Colonic mucosa (tissue), 4 donors: ENCODE measurements at places on chromosomes 1 and 21. TPM values are rescaled to one million over a fixed set of nuclear protein-coding genes. Genes with fewer than 3 reads are reported as not detected.
A peak's percentile ranks its signal among the peaks of the same experiment; 100 is the strongest.

Gene ACTL8
- total RNA-seq: 0.13 TPM

Gene BRDT
- not detected for total RNA-seq

Gene SLC35D1
- 48.1 TPM for total RNA-seq

Gene KCND3
- 3.5 TPM for total RNA-seq

Gene KRTAP7-1
- not detected for total RNA-seq

Gene CRABP2
- total RNA-seq: 1.2 TPM

Gene CD1B
- not detected for total RNA-seq

Gene EEIG2
- 32.8 TPM for total RNA-seq

Gene UBE2U
- not detected for total RNA-seq

Gene RHEX
- total RNA-seq: 1.1 TPM

GRCh38 chr1:10967090-10967489, 45.4 kb upstream of the TARDBP start:
- H3K27ac ChIP-seq: no peak overlapping the region
- H3K27me3 ChIP-seq: no peaks in the 10 kb centered on the region
- H3K4me1 ChIP-seq: no peaks in the 10 kb centered on the region

- H3K4me1 ChIP-seq: no peaks in the 10 kb centered on the region
- H3K36me3 ChIP-seq: no peaks in the 10 kb centered on the region
- no peak overlapping the region for H3K4me3 ChIP-seq
- no peaks in the 10 kb centered on the region for H3K27me3 ChIP-seq
- peak overlapping the region; percentile 25 for H3K27ac ChIP-seq
Measured at GRCh38 chr1:109823543-109824348, 60.0 kb upstream of the EPS8L3 start.

GRCh38 chr1:225454733-225455132, 26.9 kb upstream of the LBR start:
- DNase-seq: no peak
- no peak overlapping the region for H3K4me3 ChIP-seq
- no peaks in the 10 kb centered on the region for H3K36me3 ChIP-seq
- no peaks in the 10 kb centered on the region for H3K27me3 ChIP-seq

- no peak overlapping the region for H3K27ac ChIP-seq
- DNase-seq: no peak
- H3K27me3 ChIP-seq: no peaks in the 10 kb centered on the region
- H3K4me1 ChIP-seq: no peaks in the 10 kb centered on the region
Measured at GRCh38 chr1:215131291-215131690, 48.8 kb downstream of the KCNK2 start.

DNA sequence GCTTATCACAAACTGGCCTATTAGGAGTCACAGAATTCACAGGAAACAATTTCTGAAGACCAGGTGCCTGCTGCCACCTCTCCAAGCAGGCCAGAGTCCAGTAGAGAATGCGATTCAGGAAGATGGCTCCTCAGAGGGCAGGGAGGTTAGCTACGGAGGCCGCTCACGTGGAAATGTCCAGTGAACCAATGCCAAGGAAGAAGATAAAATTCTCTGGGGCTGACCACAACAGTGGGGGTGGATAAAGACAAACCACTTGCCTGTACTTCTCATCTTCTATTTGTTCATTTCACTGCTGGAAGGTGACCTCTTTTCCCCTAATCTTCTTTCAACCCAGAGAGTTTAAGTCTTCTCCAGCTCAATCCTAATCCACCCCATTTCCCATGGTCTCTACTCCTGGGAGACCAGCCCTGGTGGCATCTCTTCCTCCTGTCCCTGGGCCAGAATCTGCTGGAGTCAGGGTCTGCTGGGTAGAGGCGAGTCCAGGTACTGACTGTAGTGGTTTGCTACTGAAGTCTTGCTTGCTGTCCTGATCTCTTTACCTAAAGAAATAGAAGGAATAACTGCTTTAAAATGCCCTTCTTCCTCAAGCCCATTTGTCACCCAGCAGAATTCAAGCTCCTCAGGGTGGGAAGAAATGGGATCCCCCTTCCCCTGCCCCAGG, 3.2 kb downstream of the PSRC1 start:
- no peak for DNase-seq
- no peaks in the 10 kb centered on the region for H3K36me3 ChIP-seq
- peaks cover 21% of the 10 kb centered on the region for H3K4me1 ChIP-seq
- no peaks in the 10 kb centered on the region for H3K27me3 ChIP-seq

DNA sequence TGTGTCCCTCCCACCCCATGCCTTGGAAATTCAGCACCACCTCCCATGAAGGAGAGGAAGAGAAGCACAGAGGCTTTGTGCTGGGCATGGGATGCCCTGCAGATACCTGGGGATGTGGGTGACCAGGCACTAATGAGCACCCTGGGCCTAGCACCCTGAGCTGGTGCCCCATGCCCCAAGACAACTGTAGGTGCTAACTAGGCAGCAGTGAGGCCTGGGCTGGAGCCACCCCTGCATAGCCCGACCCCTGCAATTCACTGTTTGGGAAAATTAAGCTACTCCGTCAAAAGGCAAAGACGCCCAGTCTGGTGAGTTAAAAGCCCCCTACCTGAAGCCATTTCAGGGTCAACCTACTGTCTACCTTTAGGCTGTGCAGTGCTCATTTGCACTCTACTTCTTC, 5.4 kb downstream of the KCNA2 start:
- no peaks in the 10 kb centered on the region for H3K36me3 ChIP-seq
- H3K27ac ChIP-seq: no peak overlapping the region
- peaks cover 14% of the 10 kb centered on the region for H3K27me3 ChIP-seq
- no peak for DNase-seq
- no peaks in the 10 kb centered on the region for H3K4me1 ChIP-seq

- no peak overlapping the region for H3K27ac ChIP-seq
- H3K27me3 ChIP-seq: no peaks in the 10 kb centered on the region
- no peak for DNase-seq
- H3K4me1 ChIP-seq: no peaks in the 10 kb centered on the region
Measured at GRCh38 chr1:82337635-82338034, 536.9 kb downstream of the ADGRL2 start.

DNA sequence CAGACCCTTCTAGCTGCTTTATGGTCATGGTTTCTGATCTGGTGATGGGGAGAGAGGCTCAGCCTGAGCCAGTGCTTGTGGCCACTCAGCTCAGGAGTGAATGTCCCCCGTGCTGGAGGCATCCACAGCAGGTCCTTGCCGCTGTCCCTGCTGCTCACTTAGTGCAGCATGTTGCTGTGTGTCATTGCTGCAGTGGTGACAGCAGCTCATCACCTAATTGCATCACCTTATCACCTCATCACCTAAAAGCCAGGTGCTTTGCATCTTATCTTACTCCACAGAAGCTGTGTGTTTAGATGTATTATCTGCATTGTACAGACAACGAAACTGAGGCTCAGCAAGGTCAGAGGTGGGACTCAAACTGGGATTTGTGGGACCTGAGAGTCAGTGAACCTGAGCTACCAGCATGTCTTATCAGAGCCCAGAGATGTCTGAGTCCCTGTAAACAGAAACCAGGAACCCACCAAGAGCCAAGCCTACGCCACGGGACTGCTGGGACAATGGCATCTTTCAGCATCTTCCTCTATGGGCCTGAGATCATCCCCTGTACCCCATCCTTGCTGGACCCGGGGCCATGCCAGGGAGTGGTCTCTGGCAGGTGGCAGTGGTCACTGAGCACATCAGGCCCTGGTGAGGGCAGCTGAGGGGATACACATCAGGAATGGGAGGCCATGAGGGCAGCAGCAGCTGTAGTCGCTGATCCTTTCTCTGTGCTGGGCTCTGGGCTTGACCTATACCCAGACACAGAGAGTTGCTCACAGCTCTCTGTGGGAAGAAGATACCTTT, 6.5 kb downstream of the PODN start:
- no peak for DNase-seq
- H3K36me3 ChIP-seq: no peaks in the 10 kb centered on the region
- no peak overlapping the region for H3K4me3 ChIP-seq
- H3K4me1 ChIP-seq: no peaks in the 10 kb centered on the region
- no peak overlapping the region for H3K27ac ChIP-seq

DNA sequence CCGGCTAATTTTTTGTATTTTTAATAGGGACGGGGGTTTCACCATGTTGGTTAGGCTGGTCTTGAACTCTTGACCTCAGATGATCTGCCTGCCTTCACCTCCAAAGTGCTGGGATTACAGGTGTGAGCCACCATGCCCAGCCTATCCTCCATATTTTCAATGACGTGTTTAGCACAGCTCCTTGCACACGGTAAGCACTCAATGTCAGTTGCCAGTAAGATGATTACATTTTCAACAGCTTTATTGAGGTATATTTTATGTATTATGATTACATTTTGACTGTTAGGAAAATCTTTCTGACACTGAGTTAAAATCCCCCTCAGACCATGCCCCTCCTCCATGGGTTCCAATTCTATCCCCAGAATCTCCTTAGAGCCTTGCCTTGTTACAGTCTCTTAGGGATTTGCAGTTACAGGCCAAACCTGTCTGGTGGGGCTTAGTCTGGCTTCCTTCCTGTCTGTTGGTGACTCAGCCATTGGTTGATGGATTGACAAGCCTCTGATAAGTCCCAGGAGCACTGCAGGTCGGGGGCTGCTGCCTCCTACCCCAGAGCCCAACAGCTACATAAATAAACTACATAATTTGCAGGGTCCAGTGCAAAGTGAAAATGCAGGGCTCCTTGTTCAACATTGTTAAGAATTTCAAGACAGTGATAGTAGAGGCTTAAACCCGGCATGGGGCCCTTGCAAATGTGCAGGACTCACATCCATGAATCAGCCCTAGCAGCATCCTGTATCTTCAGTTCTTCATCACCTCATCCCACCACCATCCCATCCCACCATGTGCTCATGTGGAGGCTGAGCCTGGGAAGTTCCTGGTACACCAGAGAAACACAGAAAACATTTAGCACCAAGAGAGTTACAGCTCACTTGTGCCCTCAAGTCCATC, 23.4 kb downstream of the COA7 start:
- no peaks in the 10 kb centered on the region for H3K27me3 ChIP-seq
- H3K4me1 ChIP-seq: no peaks in the 10 kb centered on the region

GRCh38 chr1:67332653-67333529, 25.2 kb downstream of the IL12RB2 start:
- no peaks in the 10 kb centered on the region for H3K27me3 ChIP-seq
- no peaks in the 10 kb centered on the region for H3K36me3 ChIP-seq
- DNase-seq: no peak
- no peak overlapping the region for H3K4me3 ChIP-seq
- H3K27ac ChIP-seq: no peak overlapping the region

DNA sequence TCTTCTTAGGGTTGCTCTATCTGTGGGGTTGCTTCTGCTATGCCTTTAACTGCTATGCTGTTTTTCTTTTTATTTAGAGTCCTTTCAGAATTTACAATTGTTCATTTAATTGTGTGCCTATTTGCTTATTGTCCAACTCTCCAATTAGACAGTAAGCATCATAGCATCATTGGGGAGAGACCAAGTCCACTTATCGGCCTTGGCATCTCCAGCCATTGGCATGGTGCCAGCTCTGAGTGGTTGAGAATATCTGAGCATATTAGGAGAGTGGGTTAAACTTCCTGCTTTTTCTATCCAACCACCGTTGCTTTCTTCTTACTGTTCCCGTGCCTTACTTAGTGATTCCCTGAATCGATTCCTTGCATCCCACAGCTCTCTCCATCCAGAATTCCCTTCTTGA, 535.0 kb downstream of the AJAP1 start:
- no peak overlapping the region for H3K27ac ChIP-seq
- H3K4me3 ChIP-seq: no peak overlapping the region
- DNase-seq: no peak
- no peaks in the 10 kb centered on the region for H3K36me3 ChIP-seq
- no peaks in the 10 kb centered on the region for H3K4me1 ChIP-seq

- no peaks in the 10 kb centered on the region for H3K36me3 ChIP-seq
- H3K27me3 ChIP-seq: no peaks in the 10 kb centered on the region
- no peak overlapping the region for H3K4me3 ChIP-seq
- no peak for DNase-seq
- H3K27ac ChIP-seq: no peak overlapping the region
Measured at GRCh38 chr1:222557148-222557547, 9.2 kb upstream of the HHIPL2 start.
